ENCODE measurements at places on chromosomes 5 and 9. TPM values are rescaled to one million over a fixed set of nuclear protein-coding genes. Genes with fewer than 3 reads are reported as not detected.

Gene NRG2
- total RNA-seq = 0.72 TPM

Gene DOCK8
- under 0.01 TPM for total RNA-seq

Gene GARIN3
- total RNA-seq = not detected

Gene TTC23L
- total RNA-seq = 0.29 TPM

Gene FGF10
- 1.8 TPM for total RNA-seq

Gene LCNL1
- 4.4 TPM for total RNA-seq

Gene SNCAIP
- total RNA-seq = 6.2 TPM

Gene NSG2
- not detected for total RNA-seq

Gene WNK2
- not detected for total RNA-seq

Gene TIMD4
- total RNA-seq = not detected

Gene GABRB2
- total RNA-seq = 0.59 TPM

Gene SAXO1
- under 0.01 TPM for total RNA-seq

Gene ITGA2
- total RNA-seq = 2.7 TPM

Gene FOXD4L6
- total RNA-seq = under 0.01 TPM

Gene DAB2IP
- 60.8 TPM for total RNA-seq

Gene TAF11L5
- not detected for total RNA-seq

Gene SPINK4
- total RNA-seq = not detected

Gene COL15A1
- total RNA-seq = 8.0 TPM

Gene GABRP
- total RNA-seq = under 0.01 TPM

Gene ANKRD34B
- total RNA-seq = not detected

Gene KIAA0825
- total RNA-seq = 10.0 TPM

Gene FAXDC2
- total RNA-seq = 19.2 TPM

Gene PCDHGA1
- 1.1 TPM for total RNA-seq

Gene PCDHAC2
- 0.36 TPM for total RNA-seq

Gene JAKMIP2
- total RNA-seq = 1.1 TPM

Gene CD14
- 1.8 TPM for total RNA-seq

Gene C8G
- not detected for total RNA-seq

Gene ASS1
- 195 TPM for total RNA-seq

Gene LCN1
- not detected for total RNA-seq

Gene SPINK7
- total RNA-seq = not detected

Gene MAMDC2
- 1.5 TPM for total RNA-seq

Gene N4BP3
- total RNA-seq = under 0.01 TPM

Gene IFNA2
- total RNA-seq = not detected

Gene ST8SIA4
- total RNA-seq = 1.4 TPM

Gene TYRP1
- 0.36 TPM for total RNA-seq

Gene NTNG2
- total RNA-seq = 13.0 TPM

Gene HRH2
- 0.36 TPM for total RNA-seq

Gene MATR3
- 263 TPM for total RNA-seq

Gene ZNF879
- 6.2 TPM for total RNA-seq

Gene CAMK2A
- 0.88 TPM for total RNA-seq

Gene YIPF5
- total RNA-seq = 111 TPM

Gene DRD1
- under 0.01 TPM for total RNA-seq

Gene FOXD4L4
- under 0.01 TPM for total RNA-seq

Gene TNFSF8
- not detected for total RNA-seq

Gene G3BP1
- total RNA-seq = 145 TPM

Gene GPR21
- 1.4 TPM for total RNA-seq

Gene RMRP
- 88,726 TPM for total RNA-seq

Gene SLC6A3
- not detected for total RNA-seq

Gene KIF27
- 6.2 TPM for total RNA-seq

Gene ASPN
- total RNA-seq = 1.2 TPM

Gene SAP30L
- total RNA-seq = 36.5 TPM

Gene C9orf43
- total RNA-seq = 0.36 TPM

Gene EGFLAM
- 11.2 TPM for total RNA-seq

Gene PCDHB14
- 2.7 TPM for total RNA-seq
